ENCODE measurements at places on chromosomes 6 and 20.

- peaks cover 100% of the 10 kb centered on the region for H3K36me3 ChIP-seq
- no peak for ATAC-seq
- H3K27me3 ChIP-seq, result no peaks in the 10 kb centered on the region
- H3K27ac ChIP-seq, result peak overlapping the region; percentile 96
- peaks cover 62% of the 10 kb centered on the region for H3K4me1 ChIP-seq
- peak overlapping the region; percentile 72 for H3K4me3 ChIP-seq
Measured at GRCh38 chr20:44976698-44977097, 10.4 kb downstream of the STK4 start.

DNA sequence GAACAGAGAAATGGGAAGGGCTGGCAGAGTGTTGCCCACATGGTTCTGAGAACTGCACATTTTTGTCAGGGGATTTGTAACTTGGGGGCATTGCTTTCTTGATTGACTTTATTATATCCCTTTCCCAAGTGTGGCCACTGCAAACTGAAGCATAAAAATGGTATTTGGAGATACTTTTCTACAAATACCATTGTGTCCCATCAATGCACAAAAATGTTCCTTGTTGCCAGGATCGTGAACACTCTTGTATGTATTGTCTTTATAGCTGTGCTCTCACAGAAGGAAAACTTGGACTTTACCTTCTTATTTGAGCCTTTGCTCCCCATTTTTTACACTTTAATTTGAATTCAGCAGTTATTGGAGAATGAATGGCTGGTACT, 57.1 kb upstream of the C20orf144 start:
- no peaks in the 10 kb centered on the region for H3K27me3 ChIP-seq
- no peak overlapping the region for H3K4me3 ChIP-seq
- peaks cover 14% of the 10 kb centered on the region for H3K4me1 ChIP-seq

- peak overlapping the region; percentile 72 for H3K4me3 ChIP-seq
- peaks cover 4% of the 10 kb centered on the region for H3K36me3 ChIP-seq
- peaks cover 7% of the 10 kb centered on the region for H3K4me1 ChIP-seq
Measured at GRCh38 chr6:17714177-17714576, 7.5 kb upstream of the NUP153 start.

DNA sequence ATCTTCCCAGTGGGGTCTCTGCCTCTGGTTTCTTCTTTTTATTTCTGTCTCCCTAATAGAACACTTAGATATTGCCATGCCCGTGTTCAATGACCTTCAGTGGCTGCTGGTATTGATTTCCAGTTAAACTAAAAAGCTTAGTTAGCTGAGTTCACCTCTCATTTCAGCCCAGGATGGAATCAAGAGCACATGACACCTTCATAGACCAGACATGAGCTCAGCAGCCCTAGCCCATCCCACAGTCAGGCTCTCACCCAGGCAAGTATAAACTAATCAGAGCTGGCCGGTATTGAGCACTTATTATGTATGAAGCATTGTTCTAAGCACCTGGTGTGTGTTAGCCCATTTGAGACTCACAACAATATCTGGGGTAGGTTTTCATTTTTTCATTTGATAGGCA, 33.7 kb upstream of the PLEKHG1 start:
- no peaks in the 10 kb centered on the region for H3K4me1 ChIP-seq
- no peaks in the 10 kb centered on the region for H3K36me3 ChIP-seq

- no peak overlapping the region for H3K4me3 ChIP-seq
- no peaks in the 10 kb centered on the region for H3K27me3 ChIP-seq
- H3K36me3 ChIP-seq, result no peaks in the 10 kb centered on the region
- no peak for ATAC-seq
- H3K4me1 ChIP-seq, result peaks cover 9% of the 10 kb centered on the region
Measured at GRCh38 chr6:16840725-16841124, 79.5 kb upstream of the ATXN1 start.

- peaks cover 73% of the 10 kb centered on the region for H3K27me3 ChIP-seq
- H3K27ac ChIP-seq, result peak overlapping the region; percentile 10
- H3K4me3 ChIP-seq, result peak overlapping the region; percentile 69
- ATAC-seq, result no peak
- peaks cover 6% of the 10 kb centered on the region for H3K36me3 ChIP-seq
- H3K4me1 ChIP-seq, result peaks cover 19% of the 10 kb centered on the region
Measured at GRCh38 chr6:28211840-28212509, 13.1 kb upstream of the ZSCAN9 start.

GRCh38 chr6:139925894-139926641, 551.6 kb upstream of the CITED2 start:
- H3K27ac ChIP-seq, result no peak overlapping the region
- no peak for ATAC-seq
- no peaks in the 10 kb centered on the region for H3K4me1 ChIP-seq
- no peaks in the 10 kb centered on the region for H3K36me3 ChIP-seq
- peaks cover 9% of the 10 kb centered on the region for H3K27me3 ChIP-seq

All from activated T-helper 17 cell treated with anti-CD3 and anti-CD28 coated beads, Interleukin-2, amount 50 U/mL, for 72 hours (primary cell).